ENCODE measurements at places on chromosomes 7 and 10.

DNA sequence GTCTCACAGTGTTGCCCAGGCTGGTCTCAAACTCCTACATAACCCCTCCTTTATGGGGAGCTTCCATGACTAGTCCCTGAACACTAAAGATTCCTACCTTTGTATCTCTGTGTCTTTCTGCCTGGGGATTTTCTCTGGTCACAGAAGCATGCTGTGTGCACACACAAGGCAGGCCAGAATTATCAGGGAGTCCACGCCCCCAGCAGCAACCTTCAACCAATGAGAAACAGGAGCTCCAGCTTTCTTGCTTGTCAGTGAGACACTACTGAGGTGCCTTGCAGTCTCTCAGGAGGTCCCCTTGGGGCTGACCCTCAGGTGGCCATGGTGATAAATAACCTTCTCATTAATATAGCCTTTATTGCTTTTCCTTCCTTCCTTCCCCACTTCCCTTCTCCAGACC lies 45.1 kb upstream of the AUTS2 start:
- no peak for DNase-seq

GRCh38 chr10:44682507-44682906 lies 228.6 kb upstream of the TMEM72 start:
- no peak for DNase-seq

DNA sequence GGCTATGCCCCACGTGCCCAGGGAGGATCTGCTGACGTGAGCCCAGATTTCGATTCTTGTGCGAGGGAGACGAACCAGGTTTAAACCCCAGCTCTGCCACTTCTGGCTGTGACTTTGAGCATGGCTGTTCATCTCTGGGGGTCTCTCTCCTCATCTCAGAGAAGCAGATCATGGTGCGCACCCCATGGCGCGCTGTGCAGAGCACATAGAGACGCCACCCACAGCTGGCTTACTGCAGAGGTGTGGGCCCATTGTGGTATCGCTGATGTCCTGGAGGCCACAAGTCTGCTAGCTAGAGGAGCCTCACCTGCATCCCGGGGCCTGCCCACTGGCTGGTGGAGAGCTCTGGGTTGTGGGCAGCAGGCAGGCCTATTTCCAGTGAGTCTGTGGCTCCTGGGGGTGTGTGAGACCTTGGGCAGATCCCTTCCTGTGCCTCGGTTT lies 140.5 kb downstream of the LHPP start:
- DNase-seq, result no peak

DNA sequence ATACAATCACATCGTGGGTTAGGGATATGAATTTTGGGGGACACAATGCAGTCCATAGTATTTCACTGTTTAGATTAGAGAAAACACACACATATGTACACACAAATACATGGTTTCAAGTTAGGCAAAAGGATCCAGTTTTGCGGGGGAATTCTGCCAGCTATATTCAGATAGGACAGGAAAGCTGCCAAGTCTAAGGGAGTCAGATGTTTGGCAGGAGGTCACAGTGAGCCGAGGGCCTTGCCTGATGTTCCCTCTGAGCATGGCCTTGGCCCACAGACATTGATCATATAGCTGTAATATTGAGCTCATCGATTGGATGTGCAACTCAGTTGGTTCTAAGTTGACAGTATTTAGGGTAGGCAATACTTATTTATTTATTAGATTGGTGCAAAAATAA lies 122.8 kb downstream of the ADRA2A start:
- no peak for DNase-seq

- no peak for DNase-seq
These were observed 16.1 kb upstream of the HIBADH start for GRCh38 chr7:27678617-27679260.

DNA sequence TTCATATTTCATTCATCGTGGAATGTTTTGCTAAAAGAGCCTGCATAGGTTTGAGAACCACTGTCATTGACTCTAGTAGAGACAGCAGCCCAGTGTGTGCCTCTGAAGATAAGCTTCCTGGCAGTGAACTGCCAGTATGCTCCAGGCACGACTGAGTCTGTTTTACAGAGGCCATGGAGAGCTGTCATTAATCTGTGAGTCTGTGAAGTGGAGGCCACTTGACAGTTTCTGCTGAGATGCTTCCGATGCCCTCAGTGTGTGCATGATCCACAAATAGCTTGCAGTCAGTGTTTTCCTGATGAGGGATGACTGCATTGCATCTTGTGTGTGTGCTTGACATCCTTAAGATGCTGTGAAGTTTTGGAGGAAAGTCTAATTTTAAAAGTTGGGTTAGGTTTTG lies 162.2 kb downstream of the PFKFB3 start:
- no peak for DNase-seq

- DNase-seq, result no peak
These were observed 11.5 kb downstream of the SGPL1 start for GRCh38 chr10:70827086-70827757.

- no peak for DNase-seq
These were observed 152.6 kb downstream of the ZMYND11 start for GRCh38 chr10:287814-288213.

- no peak for DNase-seq
These were observed 111.6 kb downstream of the C10orf90 start for GRCh38 chr10:126558881-126559280.

DNA sequence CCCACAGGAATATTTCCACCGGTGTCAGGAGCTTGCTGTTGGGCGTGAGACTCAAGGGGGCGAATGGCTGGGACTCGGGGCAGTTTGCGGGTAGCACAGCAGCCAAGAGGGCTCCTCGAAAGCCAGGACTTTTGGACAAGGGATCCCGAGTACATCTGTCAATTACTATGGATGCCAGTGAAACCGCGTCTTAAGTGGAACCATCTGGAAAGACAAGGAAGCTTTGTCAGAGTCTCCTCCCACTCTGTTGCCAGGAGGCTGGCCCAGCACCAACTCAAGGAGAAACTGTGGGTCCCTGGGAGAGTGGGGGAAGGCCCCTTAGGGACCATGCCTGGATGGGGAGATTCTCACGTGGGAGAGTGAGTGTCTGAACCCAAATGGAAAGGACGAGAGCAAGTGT lies 57.1 kb downstream of the C10orf143 start:
- DNase-seq, result no peak

- DNase-seq, result no peak
These were observed 56.6 kb downstream of the MPLKIP start for GRCh38 chr7:40077849-40078248.

DNA sequence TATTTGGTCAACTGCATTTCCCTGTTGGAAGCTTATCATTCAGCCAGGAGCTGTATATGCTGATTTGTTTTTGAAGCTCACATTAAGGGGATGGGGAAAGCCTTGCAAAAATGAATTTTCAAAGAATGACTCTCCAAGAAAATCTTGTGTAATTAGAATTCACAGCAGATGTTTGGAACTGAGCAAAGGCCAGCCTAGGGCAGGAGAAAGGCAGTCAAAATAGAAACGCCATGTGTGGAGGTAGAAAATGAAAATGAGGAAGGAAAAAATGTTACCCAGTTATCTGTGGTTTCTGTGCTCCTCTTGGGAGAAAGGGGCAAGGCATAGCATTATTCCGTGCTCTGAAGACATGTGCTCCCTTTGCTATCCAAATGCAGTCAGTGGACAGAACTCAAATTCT lies 93.5 kb downstream of the NRP1 start:
- no peak for DNase-seq

- no peak for DNase-seq
These were observed 46.4 kb downstream of the CALML3 start for GRCh38 chr10:5570979-5571810.

GRCh38 chr7:112160130-112160770 lies 45.9 kb downstream of the DOCK4 start:
- no peak for DNase-seq

DNA sequence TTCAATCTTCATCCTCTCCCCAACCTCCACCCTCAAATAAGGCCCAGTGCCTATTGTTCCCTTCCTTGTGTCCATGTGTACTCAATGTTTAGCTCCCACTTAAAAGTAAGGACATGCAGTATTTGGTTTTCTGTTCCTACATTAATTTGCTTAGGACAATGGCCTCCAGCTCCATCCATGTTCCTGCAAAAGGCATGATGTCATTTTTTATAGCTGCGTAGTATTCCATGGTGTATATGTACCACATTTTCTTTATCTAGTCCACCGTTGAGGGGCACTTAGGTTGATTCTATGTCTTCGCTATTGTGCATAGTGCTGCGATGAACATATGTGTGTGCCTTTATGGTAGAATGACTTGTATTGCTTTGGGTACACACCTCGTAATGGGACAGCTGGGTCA lies 7.2 kb upstream of the NEUROG3 start:
- DNase-seq, result no peak

DNA sequence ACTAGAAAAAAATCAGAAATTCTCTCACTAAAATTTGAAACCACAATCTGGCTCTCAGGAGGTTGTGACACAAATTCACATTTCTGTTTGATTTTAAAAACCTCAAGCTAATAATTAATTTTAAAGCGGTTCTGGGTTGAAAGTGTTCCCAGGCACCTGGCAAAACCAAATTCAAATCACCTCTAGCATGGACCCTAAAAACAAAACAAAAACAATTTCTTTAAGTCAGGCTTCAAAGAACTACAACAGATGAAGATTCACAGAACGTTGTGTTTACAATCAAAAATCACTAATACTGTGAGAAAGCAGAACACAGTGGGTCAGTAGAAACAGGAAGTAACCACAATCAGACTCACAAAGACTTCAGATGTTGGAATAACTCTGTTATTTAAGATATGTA lies 7.2 kb upstream of the RELN start:
- no peak for DNase-seq

DNA sequence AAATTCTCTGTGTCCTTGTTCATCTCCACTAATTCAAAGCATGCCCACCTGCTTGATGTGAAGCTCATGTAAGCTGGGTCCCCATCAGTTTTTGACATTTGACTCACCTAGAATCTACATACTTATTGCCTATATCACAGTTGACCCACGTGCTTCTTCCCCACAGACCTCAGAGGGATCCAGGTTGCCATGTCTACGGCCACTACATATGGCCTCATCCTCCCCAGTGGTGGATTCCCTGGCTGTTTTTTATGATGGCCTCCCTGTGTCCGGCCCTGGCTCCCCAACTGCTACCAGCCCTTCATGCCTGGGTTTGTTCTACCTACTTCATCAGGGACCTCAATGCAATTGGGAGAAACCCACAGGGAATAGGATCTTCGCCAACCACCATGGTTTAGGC lies 187.4 kb upstream of the GDF10 start:
- no peak for DNase-seq

- DNase-seq, result no peak
These were observed 2.4 kb downstream of the SH2B2 start for GRCh38 chr7:102289057-102289456.
